Effector CD8-positive, alpha-beta T cell (primary cell): ENCODE measurements at places on chromosomes 7 and 10.

GRCh38 chr7:130208516-130208915 is 856 bp downstream of the SSMEM1 start:
- no peak for DNase-seq

DNA sequence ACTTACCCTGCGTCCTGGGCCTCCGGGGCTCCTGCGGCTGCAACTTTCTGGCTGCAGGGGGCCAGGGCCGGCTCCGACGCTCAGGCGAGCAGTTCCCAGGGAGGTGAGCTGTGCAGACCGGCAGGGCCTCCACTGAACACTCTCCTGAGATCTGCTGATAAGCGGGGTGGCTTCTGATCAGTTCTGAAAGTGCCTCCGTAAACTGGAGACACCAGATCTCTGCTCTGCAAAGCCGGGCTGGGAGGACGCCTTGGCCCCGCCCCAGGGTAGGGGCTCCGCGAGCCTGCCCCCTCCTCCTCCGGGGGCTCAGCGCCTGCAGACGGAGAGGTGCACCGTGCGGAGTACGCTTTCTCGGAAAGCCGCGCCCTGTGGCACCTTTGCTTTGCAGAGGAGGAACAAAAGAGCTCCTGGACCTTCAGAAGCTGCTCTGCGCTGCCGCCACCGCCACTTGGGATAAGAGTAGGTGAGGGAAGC is 141.3 kb upstream of the VKORC1L1 start:
- no peak for DNase-seq

DNA sequence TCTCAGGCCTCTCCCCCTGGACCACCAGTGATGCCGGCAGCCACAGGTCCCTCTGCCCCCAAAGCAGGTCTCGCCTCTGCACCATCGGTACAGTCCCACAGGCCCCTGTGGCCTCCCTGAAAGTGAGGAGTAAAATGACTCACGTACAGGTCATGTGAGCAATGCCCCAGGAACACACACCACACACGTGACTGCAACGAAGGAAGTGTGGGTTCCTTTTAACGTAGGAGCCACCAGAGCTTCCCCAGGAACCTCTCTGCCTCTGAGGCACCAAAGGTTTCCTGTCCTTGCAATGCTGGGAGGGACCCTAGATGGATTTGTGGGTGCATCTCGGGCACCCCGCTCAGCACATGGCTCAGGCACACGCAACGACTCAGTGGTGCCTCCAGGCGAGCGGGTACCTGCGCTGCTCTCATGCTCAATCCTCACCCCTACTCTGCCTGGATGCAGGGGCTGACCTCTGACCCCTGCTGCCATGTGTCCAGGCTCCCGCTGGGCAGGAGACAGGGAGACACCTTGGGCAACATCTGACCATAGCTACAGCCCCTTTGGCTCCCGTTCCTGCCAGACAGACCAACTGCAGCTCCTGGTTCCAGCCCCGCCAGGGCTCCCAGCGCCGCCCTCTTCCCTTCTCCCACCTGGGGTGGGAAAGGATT is 120.7 kb downstream of the PRKAG2 start:
- DNase-seq, result peak; percentile 18

DNA sequence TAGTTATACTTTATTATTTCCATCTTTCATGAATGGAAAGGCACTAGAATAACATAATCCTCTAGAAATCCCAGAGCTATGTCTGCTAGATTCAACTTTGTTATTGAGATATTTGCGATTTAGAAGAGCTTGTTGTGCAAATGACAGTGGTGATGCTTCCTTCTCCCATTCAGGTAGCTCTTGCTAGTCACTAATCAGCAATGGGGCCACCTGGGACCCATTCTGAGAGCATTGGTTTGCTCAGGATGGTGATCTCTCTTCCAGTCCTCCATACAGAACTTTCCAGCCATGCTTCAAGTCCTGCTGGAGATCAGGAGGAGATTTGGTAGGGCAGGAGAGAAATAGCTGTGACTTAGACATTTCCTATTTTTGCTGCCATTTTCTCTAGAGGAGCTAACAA is 65.8 kb upstream of the WNT16 start:
- DNase-seq, result no peak

GRCh38 chr10:84198206-84198915 is 4.0 kb downstream of the CDHR1 start:
- no peak for DNase-seq

- no peak for DNase-seq
Measured at GRCh38 chr7:127290801-127291361, 38.1 kb upstream of the GRM8 start.

DNA sequence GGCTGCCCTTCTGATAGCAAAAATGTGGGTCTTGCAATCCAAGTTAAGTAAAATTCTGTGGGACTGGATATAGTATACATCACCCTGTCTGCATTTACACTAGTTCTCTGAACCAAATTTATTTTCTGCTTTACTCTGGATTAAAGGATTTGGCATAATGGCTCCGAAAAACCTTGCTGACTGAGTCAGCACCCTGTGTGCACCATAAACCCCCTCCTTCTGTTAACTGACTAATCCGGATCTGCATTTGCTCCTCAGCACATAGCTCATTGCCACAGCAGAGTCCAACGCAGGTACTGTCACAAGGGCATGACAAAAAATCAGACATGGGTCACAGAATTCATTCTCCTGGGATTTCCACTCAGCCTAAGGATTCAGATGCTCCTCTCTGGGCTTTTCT is 1.3 kb downstream of the OR2A5 start:
- no peak for DNase-seq

GRCh38 chr10:121900443-121901174 is 27.2 kb downstream of the ATE1 start:
- no peak for DNase-seq
